Stimulated activated CD8-positive, alpha-beta memory T cell treated with anti-CD3 and anti-CD28 coated beads, Interleukin-15, amount 100 ng/mL, for 24 hours (primary cell): ENCODE measurements at places on chromosomes 2 and 18.

DNA sequence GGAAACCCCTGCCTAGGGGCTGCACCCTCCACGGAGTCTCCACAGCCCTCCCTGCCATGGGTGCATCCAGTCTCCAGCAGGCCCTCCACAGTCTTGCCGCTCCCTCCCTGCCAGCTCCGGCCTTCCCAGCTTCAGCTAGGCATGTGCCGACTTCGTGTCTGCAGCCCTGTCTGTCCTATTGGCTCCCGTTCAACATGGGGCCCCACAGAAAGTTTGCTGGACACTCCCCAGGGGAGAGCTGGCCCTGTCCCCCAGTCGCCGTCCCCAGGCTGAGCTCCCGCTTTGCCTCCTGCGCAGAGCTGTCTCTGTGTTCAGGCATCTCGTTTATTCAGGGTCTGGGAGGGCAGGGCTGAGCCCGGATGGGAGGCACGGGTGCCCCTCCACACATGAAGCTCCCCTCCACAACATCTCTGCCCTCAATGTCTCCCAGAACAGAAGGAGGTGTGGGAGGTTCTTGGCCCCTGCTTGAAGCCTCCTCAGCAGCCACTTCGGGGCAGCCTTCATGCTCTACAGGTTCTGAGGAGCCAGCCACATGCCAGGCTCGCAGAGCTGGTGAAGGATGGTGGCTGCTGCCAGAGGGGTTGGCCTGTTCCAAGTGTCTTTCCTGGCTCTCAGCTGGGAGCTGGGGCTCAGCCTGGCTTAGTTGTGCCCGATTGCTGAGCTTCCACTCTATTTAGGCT lies 120.1 kb upstream of the PXDN start:
- no peak for DNase-seq

DNA sequence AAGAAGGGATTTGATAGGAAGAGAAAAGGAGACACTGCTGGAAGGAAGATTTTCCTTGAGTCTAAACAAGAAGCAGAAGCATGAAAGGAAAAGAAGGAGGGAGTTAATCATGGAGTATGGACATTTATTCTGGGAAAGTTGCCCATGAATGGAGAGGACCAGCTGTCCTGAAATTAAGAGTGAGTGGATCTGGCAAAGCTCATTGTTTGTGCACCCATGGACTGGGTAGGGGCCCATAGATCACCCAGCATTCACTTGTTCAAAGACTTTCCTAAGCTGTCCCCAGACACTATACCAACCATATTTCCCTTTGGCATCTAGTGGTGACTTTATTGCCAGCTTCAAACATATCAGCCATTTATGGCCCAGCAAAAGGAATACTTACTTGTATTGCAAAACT lies 422.7 kb downstream of the FBXO15 start:
- DNase-seq = no peak

DNA sequence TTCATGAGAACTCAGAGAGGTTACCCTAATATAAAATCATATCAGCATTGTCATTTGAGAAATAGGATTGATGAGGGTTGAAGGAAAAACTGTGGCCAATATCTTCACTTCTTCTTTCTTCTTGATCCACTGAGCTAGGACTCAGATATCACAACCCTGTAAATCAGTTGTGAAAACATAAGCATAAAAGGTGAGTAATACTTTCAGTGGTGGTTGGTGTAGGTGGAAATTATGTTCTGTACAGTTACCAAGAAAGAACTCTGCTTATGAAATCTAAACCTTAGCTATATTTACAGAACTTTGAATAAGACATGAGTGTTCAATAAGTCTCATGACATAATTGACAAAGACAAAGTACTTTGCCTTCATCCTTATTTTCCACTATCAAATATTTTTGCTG lies 56.3 kb downstream of the PAX3 start:
- DNase-seq = no peak

DNA sequence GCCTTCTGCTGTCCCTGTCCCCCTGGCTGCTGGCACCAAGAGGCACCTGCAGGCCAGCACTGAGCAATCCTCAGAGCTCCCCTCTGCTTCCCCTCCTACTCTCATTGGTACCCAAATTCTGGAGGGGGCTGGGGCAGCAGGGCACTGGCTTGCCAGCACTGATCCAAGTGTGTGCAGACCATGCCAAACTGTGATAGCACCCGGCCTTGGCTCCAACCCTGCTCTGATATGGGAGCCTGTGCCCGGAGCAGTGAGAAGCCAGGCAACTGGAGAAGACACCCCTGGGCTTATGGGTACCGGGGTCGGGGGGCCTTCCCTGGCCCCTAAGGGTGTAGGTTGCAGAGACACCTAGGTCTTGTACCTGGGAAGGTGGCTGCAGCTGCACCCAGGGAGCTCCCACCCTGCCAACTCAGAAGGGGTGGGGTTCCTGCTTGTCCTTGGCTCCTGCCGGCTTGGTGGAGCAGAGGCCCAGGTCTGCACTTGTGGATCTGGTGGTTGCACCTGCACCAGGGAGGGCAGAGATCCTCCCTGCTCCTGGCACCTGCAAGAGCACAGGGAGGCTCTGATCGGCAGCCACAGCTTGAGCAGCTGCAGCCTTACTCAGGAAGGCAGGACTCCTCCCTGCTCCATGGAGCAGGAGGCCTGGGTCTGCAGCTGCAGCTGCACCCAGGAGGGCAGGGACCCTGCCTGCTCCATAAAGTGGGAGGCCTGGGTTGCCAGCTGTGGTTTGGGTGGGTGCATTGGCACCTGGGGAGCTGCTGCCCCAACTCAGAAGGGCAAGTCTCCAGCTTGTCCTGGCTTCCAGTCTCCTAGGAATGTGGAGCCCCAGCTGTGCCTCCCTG lies 96.3 kb downstream of the BCL2L11 start:
- DNase-seq = no peak

DNA sequence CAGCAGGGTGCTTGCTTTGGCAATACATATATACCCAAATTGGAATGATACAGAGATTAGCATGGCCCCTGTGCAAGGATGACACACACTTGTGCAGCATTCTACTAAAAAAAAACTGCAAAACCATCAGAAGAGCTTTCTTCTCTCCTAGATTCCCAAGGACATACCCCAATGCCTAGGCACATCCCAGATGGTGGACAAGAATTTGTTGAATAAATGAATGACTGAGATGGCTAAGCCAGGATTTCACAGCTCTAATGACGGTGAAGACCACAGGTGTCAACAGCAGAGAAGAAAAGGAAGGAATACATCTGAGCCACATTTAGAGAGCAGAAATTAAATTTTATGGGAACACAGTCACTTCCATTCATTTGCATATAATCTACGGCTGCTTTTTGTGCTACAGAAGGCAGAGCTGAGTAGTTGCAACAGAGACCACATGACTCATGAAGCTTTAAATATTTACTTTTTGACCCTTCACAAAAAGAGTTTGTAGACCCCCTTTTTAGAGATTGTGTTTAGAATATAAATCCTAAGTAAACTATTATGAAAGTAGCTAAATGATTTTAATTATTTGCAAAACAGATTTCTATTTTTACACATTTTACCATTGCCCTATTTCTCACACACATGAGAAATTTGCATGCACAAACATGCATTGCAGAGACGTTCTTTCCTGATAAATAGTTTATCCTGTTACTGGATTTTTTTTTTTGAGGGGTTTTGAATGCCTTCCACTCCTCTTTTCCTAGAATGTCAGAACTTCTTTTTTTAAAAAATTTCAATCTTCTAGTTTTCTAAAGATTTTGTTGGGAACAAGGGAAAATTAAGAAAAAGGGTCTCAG lies 119.0 kb downstream of the PMAIP1 start:
- DNase-seq = no peak

DNA sequence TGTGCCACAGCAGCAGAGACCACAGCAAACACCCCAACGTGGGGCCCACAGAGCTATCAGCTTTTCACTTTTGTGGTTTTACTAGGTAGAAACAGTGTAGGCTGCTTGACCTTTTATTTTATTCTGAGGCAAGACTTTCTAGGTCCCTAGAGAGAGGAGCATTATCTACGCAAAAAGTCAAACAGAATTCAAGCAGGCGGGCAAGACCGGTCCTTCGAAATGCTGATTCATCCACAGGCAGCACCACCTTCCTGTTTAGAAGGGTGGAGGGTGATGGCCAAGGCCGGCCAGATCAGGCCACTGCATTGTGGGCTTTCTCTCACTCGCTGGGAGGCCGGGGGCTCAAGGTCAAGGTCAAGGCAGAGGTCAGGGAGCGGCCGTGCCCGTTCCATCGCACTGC lies 573.0 kb downstream of the GALR1 start:
- no peak for DNase-seq

GRCh38 chr2:3461801-3462492 lies 57.4 kb downstream of the ADI1 start:
- no peak for DNase-seq

DNA sequence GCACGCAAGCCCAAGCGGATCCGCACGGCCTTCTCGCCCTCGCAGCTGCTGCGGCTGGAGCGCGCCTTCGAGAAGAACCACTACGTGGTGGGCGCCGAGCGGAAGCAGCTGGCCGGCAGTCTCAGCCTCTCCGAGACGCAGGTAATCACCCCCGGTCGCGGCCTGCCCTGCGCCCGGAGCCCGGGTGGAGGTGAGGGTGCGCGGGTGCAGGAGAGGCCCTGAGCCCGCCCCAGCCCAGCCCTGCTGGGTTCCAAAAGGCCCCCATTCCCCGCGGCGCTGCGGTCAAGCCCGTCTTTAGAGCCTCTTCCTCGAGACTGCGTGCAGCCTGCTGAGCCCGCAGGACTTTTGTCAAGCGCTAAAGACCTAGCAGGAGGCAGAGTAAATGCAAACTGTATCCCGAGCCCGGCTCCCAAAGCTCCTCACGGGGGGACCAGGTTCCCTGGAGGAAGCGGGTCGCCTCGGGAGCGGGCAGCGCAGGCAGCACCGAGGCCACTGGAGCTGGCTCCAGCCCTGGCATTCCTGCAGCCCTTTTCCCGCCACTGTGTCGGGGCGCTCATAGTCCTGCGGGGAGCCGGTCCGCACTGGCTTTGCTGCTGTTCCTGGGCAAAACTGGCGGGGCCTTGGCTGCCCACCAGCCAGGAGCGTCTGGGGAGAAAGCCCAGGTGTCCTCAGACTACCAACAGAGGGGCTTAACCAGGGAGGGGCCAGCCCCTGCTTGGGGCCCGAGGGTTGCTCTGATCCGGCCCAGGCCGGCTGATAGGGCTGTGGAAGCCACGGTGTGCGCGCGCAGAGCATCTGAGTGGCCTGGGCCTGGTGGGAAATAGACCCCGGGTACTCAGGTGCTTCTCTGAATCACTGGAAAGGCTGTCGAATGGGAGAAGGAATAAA lies 7.3 kb downstream of the EMX1 start:
- DNase-seq = no peak

DNA sequence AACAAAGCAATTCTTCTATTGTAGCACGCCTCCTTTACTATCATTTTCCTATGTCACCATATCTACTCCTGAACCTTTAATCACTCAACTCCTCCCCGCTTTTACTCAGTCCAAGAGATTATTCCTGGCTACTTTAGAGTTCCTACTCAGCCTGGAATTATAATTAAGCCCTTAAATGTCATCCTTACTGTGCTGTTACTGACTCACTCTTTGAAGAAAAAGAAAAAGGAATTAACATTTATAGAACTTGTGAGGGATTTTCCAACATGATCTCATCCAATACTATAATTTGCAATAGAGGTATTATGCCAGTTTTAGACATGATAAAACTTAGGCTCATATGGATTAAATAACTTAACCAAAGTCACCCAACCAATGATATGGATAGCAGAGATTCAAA lies 61.7 kb downstream of the CCDC88A start:
- no peak for DNase-seq

DNA sequence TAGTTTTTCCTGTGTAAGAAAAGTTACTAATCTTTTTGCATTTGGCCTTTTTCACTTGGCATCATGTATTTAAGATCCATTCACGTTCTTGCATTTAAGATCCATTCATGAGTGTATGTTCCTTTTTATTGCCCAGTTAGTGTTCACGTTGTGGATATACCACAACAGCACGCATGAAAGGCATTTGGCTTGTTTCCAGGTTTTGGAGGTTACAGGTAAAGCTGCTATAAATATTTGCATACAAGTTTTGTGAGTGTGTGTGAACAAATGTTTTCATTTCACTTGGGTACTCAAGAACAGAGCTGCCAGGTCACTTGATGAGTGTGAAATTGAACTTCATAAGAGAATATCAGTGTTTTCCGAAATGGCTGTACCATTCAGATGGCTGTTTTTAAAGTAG lies 121.2 kb downstream of the CCBE1 start:
- DNase-seq = no peak
